ENCODE measurements at places on chromosomes 7 and 10. TPM values are rescaled to one million over a fixed set of nuclear protein-coding genes. Genes with fewer than 3 reads are reported as not detected.

NRG3 gene
- 1.5 TPM for total RNA-seq

DNA sequence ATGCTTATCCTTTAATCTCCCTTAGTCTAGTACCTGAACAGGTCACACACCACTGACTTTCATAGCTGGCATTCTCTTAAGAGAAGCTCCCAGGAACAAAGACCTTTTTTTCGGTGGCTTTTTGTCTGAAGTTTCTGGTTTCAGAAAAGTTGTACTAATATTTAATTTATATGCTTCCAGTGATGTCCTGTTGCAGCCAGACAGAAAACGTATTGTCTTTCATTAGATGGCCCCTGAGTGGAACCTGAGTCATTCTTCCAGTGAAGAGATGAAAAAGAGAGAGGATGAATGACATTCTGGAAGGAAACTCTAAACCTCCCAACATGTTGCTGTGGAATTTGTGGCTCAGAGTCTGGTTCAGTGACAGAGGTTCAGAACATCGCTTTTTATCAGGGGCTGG is 274.8 kb upstream of the TAC1 start:
- no peak for DNase-seq

GRCh38 chr7:1675036-1675671 is 5.1 kb downstream of the ELFN1 start:
- DNase-seq: peak; percentile 79

DNA sequence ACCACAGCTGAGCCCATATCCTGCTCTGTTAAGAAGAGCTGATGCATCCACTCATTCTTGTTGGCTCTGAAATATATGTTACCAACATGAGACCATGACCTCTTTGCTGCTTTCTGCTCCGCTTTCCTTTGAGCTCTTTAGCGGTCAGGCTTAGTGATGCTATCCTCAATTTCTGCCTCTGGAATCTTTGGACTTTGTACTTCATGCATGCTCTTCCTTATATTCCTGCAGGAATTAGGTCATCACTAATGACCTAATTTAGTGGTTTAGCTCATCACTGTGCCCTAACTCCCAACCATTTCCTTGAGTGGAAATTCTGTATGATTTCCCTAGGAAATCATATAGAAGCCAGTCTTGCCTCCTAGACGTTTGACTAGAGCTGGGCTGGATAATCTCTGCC is 119.5 kb downstream of the AOAH start:
- no peak for DNase-seq

GRCh38 chr10:28644647-28645046 is 32.7 kb upstream of the BAMBI start:
- DNase-seq: no peak

CDH23 gene
- 24.5 TPM for total RNA-seq

DNA sequence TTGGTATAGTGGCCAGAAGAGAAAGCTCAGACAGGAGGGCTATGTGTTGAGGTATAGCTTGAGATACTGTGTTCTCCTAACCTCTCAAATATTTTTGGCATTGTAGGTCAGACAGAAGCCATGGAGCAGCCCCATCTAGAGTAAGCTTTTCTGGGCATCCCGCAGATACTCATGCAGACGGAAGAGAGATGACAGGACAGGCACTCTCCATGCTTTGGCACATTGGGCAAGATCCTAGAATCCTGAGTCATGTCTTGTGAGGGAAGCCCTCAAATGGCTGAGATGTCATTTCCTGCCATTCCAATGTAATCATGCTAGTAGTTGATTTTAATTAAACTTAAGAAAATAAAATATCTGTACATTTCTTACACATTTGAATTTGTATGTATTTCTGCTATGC is 16.8 kb upstream of the KIF20B start:
- no peak for DNase-seq

SRGN gene
- total RNA-seq: 144 TPM

DNA sequence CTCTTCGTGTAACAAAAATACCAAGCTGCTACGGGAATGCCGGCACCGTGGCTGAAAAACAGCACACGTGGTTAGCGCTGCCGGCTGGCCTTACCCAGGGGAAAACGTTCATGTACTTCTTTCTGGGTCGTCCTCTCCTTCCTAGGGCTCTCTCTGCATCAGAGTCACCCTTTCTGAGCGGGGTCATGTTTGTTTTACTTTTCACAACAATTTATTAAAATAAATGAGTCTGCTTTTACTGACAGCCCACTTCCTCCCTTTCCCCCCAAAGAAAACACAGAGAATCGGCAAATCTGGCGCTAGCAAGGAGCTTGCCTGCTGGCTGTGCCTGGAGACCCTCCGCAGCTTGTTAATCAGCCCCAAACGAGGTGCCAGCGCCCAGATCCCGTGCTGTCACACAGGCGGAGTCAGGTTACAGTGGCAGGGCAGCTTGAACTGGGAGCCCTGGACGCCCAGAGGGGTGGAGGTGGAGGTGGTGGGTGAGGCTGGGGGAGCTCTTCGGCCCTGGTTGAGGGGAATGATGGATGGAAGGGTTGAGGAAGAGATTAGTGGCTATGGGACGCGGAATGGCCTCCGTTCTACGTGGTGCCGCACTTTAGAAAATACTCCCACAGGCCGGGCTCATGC is 162.2 kb upstream of the TNS3 start:
- no peak for DNase-seq

DNA sequence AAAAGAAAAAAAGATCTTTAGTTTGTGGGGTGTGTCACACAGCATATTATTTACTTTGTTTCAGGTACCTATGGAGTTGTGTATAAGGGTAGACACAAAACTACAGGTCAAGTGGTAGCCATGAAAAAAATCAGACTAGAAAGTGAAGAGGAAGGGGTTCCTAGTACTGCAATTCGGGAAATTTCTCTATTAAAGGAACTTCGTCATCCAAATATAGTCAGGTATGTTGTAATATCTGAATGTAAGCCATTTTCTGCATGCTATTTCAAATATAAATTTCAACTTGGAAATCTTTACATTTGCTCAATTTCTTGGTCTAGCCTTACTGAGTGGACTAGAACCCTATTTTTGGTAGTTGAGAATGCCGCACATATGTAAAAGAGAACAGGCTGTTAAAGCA is 6.4 kb downstream of the CDK1 start:
- DNase-seq: no peak

DNA sequence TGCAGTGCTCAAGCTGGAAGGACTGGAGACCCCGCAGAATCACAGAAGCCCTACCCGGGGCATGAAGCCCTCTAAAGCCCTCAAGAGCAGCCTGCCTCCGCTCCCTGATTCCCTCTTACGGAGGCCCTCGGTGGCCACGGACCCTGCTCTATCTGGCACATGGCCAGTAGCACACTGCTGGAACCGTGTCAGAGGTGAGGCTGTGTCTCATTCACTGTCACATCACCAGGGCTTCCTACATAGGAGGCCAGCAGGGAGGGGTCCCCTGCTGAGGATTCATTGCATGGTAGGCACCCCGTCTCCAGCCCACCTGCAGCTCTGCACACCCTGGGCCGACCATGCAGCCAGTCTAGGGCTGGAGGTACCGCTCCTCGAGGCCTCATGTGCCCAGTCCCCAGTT is 259.2 kb downstream of the TNS3 start:
- DNase-seq: no peak

TACC2 gene
- total RNA-seq: 54.6 TPM

GRCh38 chr7:39720586-39720985 is 97.2 kb downstream of the RALA start:
- DNase-seq: no peak

DNA sequence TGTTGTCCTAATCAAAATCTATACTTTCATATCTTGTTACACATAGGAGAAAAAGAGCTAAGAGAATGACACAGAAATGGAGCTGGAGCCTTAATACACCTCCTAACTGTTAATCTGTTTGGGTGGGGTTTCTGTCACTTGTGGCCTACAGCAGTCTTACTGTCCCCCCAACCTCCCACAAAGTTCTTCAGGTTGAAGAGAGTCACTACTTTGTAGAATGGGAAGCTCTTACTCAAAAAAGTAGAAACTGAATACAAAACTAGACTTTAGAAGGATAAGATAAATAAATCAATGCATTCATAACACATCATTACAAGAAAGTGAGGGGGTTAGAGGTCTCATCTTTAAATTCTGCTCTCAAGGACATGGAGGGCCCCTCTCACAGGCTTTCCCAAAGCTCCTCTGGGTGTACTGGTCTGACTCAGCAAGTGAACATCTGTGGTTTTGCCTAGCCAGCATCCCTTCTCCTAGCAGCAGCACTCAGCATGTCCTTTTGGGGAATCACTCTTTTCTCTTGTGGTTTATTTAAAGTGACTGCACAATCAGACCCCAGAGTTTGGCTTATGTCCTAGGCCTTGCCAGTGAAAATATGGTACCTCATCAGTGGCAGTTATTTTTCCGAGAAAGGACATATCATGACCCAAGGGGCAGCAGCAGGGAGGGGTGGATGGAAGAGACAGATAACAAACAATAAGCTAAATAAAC is 2.0 kb upstream of the BLVRA start:
- DNase-seq: no peak

DNA sequence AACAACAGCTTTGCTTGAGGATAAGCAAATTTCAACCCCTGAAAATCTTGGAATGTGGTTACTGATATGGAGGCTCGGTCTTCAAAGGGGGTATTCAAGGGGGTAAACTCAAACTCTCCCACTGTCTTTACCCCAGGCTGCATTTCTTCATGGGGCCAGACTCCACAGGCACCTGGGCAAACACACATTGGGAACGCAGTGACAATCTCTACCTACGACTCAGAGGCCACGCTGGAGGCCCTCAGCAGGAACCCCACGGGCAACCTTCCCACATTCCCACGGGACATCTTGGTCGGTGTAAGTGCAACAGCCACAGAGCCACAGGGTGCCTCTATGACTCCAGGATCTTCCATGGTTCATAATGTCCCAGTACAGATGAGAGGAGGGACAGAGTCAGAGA is 2.2 kb upstream of the INSIG1 start:
- no peak for DNase-seq

DNA sequence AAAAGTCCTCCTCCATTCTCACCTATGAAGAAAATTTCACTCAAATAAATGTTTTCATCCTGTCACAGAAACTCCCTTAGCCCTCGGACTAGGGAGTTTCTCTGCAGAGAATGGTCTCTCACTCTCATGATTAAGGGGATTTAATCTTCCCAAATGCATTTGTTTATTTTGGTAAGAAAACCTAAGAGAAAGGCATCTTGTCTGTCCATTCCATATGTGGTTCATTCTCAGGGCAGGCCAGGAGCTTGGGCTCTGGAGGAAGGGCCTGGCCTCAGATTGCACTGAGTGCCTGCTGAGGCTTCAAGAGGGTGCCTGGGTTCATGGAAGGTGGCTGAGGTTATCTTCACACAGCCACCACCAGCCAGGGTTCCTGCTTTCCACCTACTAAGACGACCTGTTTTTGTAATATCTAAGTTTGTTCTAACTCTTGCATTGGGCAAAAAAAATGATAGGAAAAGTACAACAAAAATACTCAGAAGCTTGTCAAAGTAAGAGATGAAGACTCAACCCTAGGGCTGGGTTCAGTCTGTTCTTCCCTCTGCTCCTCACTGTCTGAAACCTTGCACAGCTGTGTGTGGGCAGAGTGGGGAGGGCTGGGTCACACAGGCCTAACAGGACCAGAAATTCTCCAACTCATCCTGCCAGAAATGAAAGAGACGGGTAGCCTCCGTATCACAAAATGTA is 186.7 kb downstream of the CXCL12 start:
- no peak for DNase-seq

GRCh38 chr7:14380881-14381280 is 391.4 kb upstream of the ETV1 start:
- no peak for DNase-seq

All from posterior vena cava (tissue), 2 donors.